ENCODE measurements at places on chromosomes 6 and 20. TPM values are rescaled to one million over a fixed set of nuclear protein-coding genes. Genes with fewer than 3 reads are reported as not detected.

C2 gene
- total RNA-seq: 9.0 TPM

GTPBP2 gene
- 35.4 TPM for total RNA-seq

SRXN1 gene
- 3.5 TPM for total RNA-seq

MTCH1 gene
- 110 TPM for total RNA-seq

FAM184A gene
- 1.4 TPM for total RNA-seq

PSORS1C1 gene
- 0.14 TPM for total RNA-seq

LTB gene
- total RNA-seq: 337 TPM

GRCh38 chr20:53804920-53805894 lies 211.6 kb upstream of the ZNF217 start:
- no peak for DNase-seq

- no peak for DNase-seq
These were observed 227.1 kb downstream of the ANKRD60 start for GRCh38 chr20:58001381-58001780.

- no peak for DNase-seq
These were observed 133.7 kb downstream of the STXBP5 start for GRCh38 chr6:147337921-147338320.

DNA sequence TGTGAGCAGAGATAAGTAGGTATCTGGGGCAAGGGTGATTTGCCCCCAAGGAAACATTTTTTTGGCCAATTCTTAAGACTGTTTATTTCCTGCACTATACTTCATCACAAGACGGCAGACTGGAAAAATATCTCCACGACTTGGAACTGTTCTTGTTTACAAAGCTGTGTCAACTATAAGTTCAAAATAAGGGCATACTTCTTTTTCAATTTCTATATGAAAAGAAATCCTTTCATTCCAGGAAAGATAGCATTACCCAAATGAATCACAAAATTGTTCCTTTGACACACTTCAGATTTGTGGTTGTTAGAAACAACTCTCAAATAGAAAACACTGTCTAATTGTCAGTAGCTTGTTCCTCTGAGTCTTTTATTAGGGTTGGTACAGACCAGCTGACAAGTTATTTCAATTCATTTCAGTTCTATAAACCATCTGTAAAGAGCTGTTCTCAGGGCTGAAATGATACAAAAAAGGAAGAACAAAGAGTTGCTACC lies 212.9 kb upstream of the PRDM1 start:
- no peak for DNase-seq

DNA sequence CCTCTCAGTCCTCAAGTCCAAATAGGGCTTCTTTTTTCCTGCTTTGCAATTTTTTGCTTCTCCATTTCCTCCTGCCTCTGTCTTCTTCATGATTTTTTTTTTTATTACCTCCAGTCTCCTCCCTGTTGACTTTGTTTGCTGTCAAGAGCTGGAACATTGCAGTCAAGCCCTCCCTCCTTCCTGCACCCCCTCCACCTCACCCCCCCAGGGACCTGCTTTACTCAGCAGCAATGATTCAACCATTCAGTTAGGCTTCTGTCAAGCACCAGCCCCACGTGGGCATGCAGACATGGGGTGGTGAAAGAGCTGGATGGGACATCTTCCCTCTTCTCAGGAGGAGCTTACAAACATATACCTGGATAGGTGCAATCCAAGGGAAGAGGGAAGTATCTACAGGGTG lies 142.4 kb downstream of the LRFN2 start:
- no peak for DNase-seq

- no peak for DNase-seq
These were observed 27.6 kb upstream of the ADA start for GRCh38 chr20:44678990-44679611.

DNA sequence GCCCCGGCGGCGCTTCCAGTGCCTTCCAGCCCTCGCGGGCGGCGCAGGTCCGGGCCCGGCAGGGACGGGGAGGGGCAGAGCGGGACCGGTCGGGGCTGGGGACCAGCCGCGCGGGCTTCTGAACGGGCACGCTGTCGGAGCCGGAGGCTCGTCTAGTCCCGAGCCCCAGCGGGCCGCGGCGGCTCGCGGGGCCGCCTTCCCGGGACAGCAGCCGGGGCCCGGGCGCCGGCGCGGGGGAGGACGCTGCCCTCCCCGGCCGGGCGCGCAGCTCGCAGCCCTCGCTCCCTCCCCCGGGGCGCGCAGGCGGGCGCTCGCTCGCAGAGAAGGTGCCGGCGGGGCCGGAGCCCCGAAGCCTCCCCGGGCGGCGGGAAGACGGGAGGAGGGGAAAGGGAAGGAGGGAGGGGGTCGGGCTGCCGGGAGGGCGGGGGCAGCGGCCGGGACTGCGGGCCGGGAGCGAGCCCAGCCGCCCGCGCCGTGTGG lies 696 bp upstream of the SIRPA start:
- no peak for DNase-seq

GRCh38 chr6:21381331-21381963 lies 212.1 kb upstream of the SOX4 start:
- DNase-seq: no peak

GRCh38 chr6:37615564-37616340 lies 81.9 kb downstream of the MDGA1 start:
- DNase-seq: no peak

- peak; percentile 55 for DNase-seq
These were observed 892 bp downstream of the REPS1 start for GRCh38 chr6:138987080-138987642.

DNA sequence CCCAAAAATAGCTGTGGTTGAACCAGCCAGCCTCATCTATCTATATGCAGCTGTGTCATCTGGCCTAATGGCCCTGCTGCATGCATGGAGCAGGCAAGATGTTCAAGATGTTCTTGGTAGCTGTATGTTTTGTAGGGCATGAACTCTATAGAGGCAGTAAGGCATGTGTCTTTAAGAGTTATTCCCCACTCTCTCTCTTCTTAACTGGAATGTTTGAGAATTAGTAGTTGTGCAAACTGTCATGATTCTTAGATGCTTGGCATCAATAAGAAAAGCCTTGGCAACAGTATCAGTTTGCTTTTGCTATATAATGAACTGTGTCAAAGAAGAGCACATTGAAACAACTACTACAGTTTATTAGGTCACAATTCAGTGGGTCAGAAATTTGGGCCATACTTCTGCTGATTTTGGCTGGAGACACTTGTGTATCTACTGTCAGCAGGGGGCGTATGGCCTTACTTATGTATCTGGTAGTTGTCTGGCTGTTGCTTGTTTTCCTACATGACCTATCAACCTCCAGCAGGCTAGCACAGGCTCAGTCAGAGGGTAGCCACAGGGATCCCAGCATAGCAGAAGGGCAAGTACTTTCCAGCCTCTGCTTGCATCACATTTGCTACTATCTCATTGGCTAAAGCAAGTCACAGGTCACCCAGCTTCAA lies 56.1 kb upstream of the LAMP5 start:
- DNase-seq: no peak

DNA sequence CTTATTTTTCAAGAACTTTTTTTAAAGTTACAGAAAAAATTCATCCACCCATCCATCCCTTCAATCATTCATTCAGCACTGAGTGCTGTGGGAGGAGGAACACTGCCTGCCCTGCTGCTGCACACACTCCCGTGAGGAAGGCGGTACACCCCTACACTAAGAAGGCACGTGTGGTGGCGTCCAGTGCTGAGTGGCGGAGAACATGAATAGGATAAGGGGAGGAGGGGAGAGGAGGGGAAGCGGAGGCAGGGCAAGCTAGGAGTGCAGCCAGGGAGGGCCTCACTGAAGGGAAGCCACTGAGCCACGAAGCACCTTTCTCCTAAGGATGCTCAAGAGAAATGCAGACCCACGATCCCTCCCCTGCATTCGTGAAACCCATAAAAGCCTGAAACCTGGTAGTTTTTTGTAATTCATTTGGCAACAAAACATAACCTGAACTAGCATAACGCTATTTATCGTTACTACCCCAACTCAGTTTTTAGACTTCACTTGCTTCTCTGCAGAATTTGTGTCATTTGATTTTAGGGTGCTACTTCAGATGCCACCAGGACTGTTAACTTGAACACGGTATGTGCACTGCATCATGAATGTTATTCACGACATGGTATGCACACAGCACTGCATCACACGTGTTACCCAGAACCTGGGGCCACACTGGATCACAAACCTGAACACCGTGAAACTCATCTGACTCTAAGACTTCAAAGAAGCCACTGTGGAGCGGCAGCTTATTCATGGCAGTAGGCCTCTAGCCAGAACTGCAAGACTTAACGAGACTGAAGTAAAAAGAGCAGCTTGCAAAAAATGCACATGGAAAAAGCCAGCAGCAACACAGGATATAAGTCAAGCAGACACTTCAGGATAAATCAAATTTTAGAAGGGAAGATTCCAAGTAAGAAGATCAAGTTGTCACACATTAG lies 3.5 kb downstream of the RNASET2 start:
- DNase-seq: peak; percentile 61

DNA sequence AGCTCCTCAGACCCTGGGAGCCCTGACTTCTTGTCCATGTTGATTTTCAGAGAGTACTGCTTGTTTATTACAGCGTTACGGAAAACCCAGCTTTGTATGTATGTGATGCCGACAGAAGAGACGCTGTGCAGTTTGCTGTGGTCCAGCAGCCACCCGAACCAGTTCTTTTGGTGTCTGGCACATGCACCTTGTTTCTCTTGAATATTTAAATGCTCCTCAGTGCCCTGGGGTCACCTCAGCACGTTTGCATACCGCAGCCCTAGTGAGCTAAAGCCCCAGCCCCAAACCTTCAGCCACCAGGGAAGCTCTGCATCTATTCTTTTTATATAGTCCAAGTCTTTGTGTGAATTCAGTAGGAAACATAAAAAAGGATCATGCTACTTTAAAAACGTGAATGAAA lies 39.9 kb downstream of the AFDN start:
- DNase-seq: no peak

GRCh38 chr20:48787861-48788375 lies 39.9 kb downstream of the PREX1 start:
- DNase-seq: no peak

- DNase-seq: no peak
These were observed 40.8 kb downstream of the ELMO2 start for GRCh38 chr20:46365487-46366220.

DNA sequence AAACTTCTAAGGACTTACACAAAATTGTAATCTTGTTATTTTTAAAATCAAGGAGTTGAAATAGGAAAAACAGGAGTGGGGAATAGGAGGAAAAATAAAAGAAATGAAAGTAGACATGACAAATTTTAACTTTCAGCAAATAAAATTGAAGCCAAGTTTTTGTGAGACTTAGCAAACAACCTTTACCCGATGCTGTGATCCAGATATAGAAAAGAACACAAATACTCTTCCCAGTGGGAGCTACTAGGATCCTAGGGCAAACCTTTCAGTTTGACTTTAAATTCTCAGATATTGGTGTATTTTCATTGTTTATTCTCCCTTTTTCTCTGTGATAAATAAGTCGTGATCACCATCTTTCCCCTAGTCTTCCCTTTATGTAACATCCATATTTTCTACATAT lies 968.7 kb upstream of the CITED2 start:
- no peak for DNase-seq

- DNase-seq: no peak
These were observed 168.9 kb downstream of the PHF3 start for GRCh38 chr6:63804381-63804956.

GRCh38 chr6:15977050-15977449 lies 151.8 kb upstream of the MYLIP start:
- no peak for DNase-seq

DNA sequence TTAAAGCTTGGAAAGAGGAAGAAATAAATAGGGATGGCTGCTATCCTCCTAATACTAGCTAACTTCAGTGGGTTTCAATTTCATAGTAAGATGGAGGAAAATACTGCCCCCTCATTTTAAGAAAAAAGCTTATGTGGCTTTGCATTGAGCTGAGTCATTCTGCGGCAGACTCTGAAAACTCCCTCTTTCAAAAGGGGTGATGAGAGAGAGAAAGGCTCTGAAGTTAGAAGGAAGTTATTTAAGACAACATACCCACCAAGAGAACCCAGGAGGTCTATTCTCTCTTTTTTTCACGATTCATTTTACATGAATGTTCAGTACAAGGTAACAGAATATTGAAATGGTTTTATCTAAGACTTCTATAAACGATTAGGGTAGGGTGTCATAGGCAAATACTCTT lies 4.5 kb downstream of the PRDM13 start:
- DNase-seq: no peak

DNA sequence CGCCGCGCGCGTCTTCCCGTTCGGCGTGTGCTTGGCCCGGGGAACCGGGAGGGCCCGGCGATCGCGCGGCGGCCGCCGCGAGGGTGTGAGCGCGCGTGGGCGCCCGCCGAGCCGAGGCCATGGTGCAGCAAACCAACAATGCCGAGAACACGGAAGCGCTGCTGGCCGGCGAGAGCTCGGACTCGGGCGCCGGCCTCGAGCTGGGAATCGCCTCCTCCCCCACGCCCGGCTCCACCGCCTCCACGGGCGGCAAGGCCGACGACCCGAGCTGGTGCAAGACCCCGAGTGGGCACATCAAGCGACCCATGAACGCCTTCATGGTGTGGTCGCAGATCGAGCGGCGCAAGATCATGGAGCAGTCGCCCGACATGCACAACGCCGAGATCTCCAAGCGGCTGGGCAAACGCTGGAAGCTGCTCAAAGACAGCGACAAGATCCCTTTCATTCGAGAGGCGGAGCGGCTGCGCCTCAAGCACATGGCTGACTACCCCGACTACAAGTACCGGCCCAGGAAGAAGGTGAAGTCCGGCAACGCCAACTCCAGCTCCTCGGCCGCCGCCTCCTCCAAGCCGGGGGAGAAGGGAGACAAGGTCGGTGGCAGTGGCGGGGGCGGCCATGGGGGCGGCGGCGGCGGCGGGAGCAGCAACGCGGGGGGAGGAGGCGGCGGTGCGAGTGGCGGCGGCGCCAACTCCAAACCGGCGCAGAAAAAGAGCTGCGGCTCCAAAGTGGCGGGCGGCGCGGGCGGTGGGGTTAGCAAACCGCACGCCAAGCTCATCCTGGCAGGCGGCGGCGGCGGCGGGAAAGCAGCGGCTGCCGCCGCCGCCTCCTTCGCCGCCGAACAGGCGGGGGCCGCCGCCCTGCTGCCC lies 1.1 kb downstream of the SOX4 start:
- no peak for DNase-seq

- DNase-seq: no peak
These were observed 45.1 kb upstream of the NEDD9 start for GRCh38 chr6:11277275-11278206.

DNA sequence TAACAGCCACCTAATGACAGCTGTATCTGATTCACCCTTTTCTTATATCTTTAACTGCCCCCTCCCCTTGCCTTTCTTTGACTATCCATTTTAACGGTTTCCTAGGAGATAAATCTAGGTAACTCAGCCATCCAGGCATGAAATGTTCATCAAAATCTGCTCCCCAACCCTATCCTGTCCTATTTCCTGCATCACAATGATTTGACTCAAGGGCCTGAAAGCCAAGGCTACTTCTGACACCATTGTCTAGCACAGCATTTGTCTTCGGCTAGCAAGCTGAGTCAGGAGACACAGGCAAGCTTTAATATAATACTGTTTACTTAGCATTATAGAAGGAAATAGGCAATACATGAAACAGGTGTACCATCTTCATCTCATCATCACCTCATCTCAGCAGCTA lies 31.6 kb upstream of the MANEA start:
- DNase-seq: no peak

- DNase-seq: no peak
These were observed 176.6 kb downstream of the PKHD1 start for GRCh38 chr6:51910851-51911250.

All from thymus (tissue), 14 donors.